ENCODE measurements at places on chromosomes 1 and 21.

DNA sequence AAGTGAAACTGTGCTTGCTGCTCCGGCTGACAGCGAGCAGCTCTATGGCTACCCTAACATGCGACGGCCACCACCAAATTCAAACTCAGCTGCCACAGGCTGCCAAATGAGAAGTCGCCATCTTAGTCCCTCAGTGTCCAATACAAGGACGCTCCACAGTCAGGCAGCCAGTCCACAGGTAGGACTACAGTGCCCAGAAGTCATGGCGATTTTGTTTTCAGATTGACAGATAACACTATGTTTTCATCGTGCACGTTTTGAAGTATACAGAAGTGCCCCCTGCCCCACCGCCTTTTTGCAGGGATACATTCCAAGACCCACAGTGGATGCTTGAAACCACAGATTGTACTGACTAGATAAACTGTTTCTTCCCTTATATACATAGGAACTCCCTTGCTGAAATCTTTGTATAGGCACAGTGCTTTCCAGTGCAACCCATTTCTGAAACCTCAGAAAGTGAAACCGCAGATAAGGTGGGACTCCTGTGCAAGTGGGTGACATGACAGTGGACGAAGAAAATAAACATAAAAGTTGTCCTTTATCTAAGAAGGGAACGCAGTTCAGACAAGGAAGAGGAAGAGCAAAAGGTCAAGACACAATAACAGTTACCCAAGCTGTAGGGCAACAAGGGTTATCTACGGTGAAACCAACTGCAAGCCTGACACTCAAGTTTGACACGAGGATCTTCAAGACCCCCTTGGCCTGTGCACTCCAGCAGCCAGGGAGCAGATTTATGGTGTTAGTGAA is 52.2 kb downstream of the STX6 start:
- DNase-seq, result no peak

- DNase-seq, result no peak
These were observed 3.4 kb downstream of the FCER1G start for GRCh38 chr1:161218301-161219077.

DNA sequence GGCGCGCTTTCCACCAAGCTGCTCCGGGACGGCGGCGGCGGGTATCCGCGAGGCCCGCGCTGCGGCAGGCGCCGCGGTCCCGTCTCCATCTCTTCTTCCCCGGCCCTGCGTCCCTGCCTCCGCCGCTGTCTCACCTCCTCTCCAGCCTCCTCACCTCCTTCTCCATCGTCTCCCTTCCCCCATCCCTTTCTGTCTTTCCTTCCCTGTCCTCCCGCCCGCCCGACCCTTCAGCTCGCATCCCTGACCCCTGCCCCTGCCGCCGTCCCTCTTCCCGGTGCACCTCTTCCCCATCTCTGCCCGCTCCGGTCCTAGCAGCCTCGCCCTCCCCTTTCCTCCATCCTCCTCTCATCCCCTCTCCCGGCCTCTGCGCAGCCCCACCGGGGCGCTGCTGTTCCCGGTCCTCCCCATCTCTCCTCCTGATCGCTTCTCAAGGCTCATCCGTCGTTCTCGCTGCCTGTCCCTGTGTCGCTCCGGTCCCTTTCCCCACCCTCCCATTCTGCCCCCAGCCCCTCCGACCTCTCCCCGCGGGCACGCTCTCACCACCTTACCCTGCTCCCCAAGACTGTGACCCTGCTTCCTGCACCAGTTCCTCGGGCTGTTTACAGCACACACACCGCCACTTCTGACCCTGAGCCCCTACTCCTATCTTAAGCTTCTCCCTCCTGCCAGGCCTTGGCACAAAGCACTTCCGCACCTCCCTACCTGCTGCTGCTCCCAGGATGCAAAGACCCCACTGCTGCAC is 760 bp upstream of the NPHP4 start:
- DNase-seq, result peak; percentile 5

DNA sequence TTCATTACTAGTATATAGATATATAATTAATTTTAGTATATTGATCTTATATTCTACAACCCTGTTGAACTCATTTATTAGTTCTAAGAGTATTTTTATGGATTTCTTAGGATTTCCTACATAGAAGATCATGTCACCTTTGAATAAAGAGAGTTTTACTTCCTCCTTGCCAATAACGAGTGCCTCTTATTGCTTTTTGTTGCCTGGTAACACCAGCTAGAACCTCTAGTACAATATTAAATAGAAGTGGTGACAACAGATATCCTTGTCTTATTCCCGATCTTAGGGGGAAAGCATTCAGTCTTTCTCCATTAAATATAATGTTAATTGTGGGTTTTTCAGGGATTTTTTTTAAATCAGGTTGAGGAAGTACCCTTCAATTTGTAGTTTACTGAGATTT is 40.8 kb downstream of the WNT2B start:
- no peak for DNase-seq

- no peak for DNase-seq
These were observed 259.1 kb upstream of the USP24 start for GRCh38 chr1:55474168-55474786.

DNA sequence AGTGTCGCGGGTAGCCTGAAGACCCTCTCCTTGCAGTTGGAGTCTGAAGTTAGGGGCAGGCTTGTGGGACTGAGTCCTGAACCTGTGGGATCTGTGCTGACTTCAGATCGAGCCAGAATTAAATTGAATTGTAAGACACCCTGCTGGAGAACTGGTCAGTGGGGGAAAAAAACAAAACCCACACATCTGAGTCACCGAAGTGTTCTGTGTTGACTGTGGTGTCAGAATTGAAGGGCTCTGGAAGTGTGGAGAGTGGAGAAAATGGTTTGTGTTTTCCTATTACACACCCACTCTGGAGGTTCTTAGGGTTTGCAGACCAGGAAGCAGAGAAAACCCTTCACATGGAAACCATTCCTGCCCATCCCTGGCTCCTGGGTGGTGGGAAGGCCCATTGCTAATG is 209.5 kb upstream of the GALNT2 start:
- DNase-seq, result no peak

GRCh38 chr1:181765451-181766026 is 282.2 kb downstream of the CACNA1E start:
- no peak for DNase-seq

GRCh38 chr21:32844076-32844475 is 72.5 kb upstream of the PAXBP1 start:
- DNase-seq, result no peak

DNA sequence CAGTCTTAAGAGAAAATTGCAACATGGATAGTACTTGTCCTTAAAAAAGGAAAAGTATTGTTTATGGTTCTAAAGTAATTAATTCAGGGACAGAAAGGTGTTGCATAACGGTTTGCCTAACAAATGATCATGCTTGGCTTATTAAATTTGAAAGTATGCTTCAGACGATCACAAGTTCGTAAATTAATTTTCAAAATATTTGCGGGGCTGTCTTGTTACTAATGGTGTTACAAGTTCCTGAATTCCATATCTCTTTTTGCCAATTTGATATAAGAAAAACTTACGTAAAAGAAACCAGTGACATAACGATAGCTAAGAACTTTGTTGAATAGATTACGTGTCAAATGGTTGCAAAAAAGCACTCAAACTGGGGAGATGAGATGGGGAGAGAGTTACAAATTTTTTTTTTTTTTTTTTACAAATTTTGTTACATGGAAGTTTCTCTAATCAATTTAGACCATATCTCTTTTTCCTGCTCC is 1.3 kb downstream of the AGO3 start:
- DNase-seq, result no peak
